Suprapubic skin (tissue), 4 donors: ENCODE measurements at places on chromosomes 11 and 22. TPM values are rescaled to one million over a fixed set of nuclear protein-coding genes. Genes with fewer than 3 reads are reported as not detected.

The UPB1 gene
- 0.51 TPM for total RNA-seq

The OR52I1 gene
- not detected for total RNA-seq

The OR51B4 gene
- not detected for total RNA-seq

DNA sequence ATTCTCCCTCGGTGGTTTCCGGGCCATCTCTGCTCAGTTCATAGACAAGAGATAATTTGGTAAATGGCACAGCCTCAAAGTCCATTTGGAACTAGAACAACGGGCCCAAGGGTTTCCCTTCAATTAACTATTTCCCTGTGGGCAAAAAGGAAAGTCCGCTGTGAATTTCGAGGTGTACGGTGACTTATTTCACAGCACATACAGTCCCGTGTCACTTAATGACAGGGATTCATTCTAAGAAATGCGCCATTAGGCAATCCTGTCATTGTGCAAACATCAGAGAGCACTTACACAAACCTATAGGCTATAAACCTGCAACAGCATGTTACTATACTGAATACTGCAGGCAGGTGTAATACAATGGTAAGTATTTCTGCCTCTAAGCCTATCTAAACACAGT, 551.6 kb downstream of the OPCML start:
- H3K36me3 ChIP-seq: no peaks in the 10 kb centered on the region
- H3K4me3 ChIP-seq: no peak overlapping the region
- no peak for DNase-seq
- peaks cover 10% of the 10 kb centered on the region for H3K27me3 ChIP-seq
- no peak overlapping the region for H3K27ac ChIP-seq

- DNase-seq: no peak
- H3K4me1 ChIP-seq: peaks cover 24% of the 10 kb centered on the region
- no peaks in the 10 kb centered on the region for H3K27me3 ChIP-seq
- H3K27ac ChIP-seq: no peak overlapping the region
These were observed 279.4 kb upstream of the PDGFD start for GRCh38 chr11:104443387-104443786.

DNA sequence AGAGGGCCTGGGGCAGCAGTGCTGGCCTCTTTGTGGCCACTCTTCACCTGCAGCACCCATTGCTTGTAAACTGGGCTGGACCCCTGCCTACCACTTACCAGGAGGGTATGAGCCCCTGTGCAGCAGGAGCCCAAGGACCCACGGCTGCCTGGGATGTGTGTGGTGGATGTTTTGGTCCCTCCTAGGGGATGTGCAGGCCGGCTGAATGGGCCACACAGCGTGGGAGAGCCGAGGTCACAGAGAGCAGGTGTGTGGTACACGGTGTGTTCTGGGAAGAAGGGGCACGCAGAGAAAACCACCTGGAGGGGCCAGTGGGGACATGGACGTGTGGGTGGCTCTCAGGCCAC, 19.3 kb upstream of the GNB1L start:
- no peak overlapping the region for H3K27ac ChIP-seq
- no peaks in the 10 kb centered on the region for H3K36me3 ChIP-seq
- H3K4me1 ChIP-seq: peaks cover 47% of the 10 kb centered on the region
- no peaks in the 10 kb centered on the region for H3K27me3 ChIP-seq
- no peak overlapping the region for H3K4me3 ChIP-seq

GRCh38 chr11:131840545-131840944, 470.1 kb downstream of the NTM start:
- no peaks in the 10 kb centered on the region for H3K4me1 ChIP-seq
- DNase-seq: no peak
- H3K27ac ChIP-seq: no peak overlapping the region
- no peaks in the 10 kb centered on the region for H3K27me3 ChIP-seq

DNA sequence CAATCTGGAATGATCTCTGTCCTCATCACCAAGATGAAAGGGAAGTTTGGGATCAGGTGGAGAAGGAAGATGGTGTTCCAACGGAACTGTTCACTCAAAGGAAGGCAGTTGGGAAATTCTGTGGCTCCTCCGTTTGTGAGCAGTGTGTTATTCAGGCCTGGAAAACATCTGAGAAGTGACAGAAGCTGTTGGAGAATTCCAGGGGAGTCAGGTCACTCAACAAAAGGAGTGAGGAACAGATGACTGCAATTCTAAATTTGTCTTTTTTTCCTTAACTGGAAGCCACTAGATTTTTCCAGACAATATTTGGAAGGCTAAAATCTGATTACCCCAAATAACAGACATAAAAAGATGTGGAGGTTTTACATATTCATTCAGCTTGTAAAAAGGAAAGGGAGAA, 107.8 kb downstream of the CD44 start:
- no peaks in the 10 kb centered on the region for H3K27me3 ChIP-seq
- no peak for DNase-seq
- no peaks in the 10 kb centered on the region for H3K36me3 ChIP-seq
- no peak overlapping the region for H3K4me3 ChIP-seq
- peaks cover 10% of the 10 kb centered on the region for H3K4me1 ChIP-seq

DNA sequence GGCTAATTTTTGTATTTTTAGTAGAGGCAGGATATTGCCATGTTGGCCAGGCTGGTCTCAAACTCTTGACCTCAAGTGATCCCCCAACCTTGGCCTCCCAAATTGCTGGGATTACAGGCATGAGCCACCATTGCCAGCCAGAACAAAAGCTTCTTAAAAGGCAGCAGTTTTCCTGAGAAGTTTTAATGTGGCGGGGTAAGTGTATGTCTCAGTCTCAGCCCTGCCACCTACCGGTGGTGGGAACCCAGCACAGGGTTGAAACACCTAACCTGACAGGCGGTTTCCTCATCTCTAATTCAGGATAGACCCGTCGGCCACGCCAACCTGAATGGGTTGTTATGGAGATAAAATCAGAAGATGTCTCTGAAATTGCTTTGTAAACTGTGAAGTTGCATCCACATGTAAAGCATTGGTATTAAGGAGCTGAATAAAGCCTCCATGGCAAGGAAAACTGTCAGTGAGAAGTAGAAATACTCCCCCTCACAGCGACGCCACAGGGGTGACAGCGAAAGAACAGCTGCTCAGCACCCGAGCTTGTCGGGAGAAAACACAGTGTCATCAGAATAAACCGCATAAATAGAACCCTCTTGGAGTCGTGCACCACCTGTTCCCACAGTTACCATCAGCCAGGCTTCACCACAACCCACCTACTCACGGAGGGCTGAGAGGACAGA, 165.9 kb upstream of the NCAM1 start:
- H3K4me3 ChIP-seq: no peak overlapping the region
- no peaks in the 10 kb centered on the region for H3K4me1 ChIP-seq
- no peaks in the 10 kb centered on the region for H3K27me3 ChIP-seq

DNA sequence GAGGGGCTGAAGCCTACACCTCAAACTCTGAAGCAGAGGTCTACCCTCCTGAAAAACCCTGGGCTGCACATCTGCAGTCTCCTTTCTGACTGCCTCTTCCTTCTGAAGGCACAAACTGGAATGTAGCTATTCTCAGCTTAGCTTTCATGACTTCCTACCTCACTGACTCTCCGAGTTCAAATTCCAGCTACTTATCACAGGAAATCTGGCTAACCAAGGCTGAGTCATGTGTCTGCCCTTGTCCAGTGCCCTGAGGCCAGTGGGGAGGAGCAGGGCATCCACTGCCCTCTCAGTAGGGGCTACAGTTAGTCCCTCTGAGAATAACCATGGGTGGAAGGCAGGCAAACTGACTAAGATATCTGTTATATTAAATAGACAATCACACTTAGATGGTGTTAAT, 29.2 kb downstream of the PDGFD start:
- H3K27me3 ChIP-seq: no peaks in the 10 kb centered on the region
- no peaks in the 10 kb centered on the region for H3K36me3 ChIP-seq
- DNase-seq: no peak

GRCh38 chr22:49132009-49132408, 695.7 kb downstream of the BRD1 start:
- no peak overlapping the region for H3K4me3 ChIP-seq
- H3K27ac ChIP-seq: no peak overlapping the region
- DNase-seq: peak; percentile 24
- H3K27me3 ChIP-seq: peaks cover 12% of the 10 kb centered on the region
- no peaks in the 10 kb centered on the region for H3K36me3 ChIP-seq

DNA sequence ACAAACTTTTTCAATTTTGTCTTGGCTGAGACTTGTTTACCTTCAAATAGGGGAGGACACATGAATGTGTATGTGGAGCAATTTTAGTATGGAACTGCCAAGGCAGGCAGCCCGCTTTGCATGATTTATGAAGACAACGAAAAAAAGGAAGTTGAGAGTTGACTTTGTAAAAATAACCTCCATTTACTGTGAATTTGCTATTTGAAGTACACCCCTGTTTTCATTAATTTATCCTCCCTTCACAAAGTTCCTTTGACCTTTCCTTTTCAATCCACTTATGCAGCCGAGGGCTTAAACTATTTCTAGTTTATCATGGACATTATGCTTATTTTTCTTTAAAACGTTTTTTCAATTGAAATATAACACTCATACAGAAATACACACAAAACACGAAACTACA, 369.6 kb upstream of the CADM1 start:
- no peak for DNase-seq
- no peaks in the 10 kb centered on the region for H3K4me1 ChIP-seq
- H3K27me3 ChIP-seq: no peaks in the 10 kb centered on the region
- no peak overlapping the region for H3K27ac ChIP-seq

GRCh38 chr22:31719850-31720471, 30.0 kb downstream of the PRR14L start:
- H3K36me3 ChIP-seq: peaks cover 68% of the 10 kb centered on the region
- no peak overlapping the region for H3K4me3 ChIP-seq
- no peaks in the 10 kb centered on the region for H3K27me3 ChIP-seq
- no peak for DNase-seq

- no peak overlapping the region for H3K4me3 ChIP-seq
- no peaks in the 10 kb centered on the region for H3K4me1 ChIP-seq
- no peak for DNase-seq
These were observed 1047.1 kb upstream of the CCDC90B start for GRCh38 chr11:84333221-84333620.

- no peaks in the 10 kb centered on the region for H3K36me3 ChIP-seq
- no peaks in the 10 kb centered on the region for H3K27me3 ChIP-seq
- H3K27ac ChIP-seq: peak within 1 kb of the TSS; percentile 97
- peak within 1 kb of the TSS; percentile 81 for H3K4me3 ChIP-seq
- peaks cover 47% of the 10 kb centered on the region for H3K4me1 ChIP-seq
These were observed at the start of gene DGCR8 for GRCh38 chr22:20079745-20080444. Gene DGCR8 (plus strand): TSS chr22:20080241. CDS start chr22:20085964, 5,723 bp downstream.

DNA sequence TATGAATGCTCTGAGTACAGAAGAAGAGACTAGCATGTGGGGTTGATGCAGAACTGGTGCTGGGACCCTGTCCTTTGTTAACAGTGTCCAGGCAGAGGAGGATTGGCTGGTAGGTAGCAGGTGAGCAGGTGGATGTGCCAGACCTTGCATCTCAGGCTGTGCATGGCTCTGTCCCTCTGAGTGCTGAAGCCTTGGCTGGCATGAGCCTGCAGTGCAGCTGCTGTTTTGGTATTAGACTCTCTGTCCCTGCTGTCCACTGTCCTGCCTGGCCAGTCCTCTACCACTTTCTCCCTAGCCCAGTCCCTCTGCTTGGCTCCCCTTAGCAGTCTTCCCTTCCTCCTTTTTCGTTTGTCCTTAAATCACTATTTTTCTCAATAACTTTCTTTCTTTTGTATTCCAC, 213.6 kb upstream of the ZBED5 start:
- H3K36me3 ChIP-seq: no peaks in the 10 kb centered on the region
- no peak for DNase-seq
- no peak overlapping the region for H3K4me3 ChIP-seq
- no peak overlapping the region for H3K27ac ChIP-seq
- no peaks in the 10 kb centered on the region for H3K27me3 ChIP-seq
- H3K4me1 ChIP-seq: peaks cover 5% of the 10 kb centered on the region

DNA sequence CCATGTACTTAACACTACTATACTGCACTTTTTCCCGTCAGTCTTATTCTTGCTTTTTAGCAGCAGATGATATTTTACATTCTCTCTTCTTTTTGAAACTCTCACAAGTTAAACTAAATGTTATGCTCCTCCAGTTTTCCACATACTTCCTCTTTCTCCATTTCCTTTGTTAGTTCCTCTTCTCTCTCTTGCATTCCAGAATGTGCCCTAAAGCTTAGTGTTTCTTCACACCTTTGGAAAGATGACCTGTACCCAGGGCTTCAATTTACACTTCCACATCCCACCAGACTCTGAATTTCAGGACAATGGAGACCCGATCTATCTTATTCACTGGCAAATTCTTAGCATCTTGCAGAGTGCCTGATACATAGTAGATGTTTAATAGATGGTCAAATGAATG, 51.8 kb downstream of the APIP start:
- no peak overlapping the region for H3K27ac ChIP-seq
- H3K4me1 ChIP-seq: peaks cover 28% of the 10 kb centered on the region
- no peaks in the 10 kb centered on the region for H3K36me3 ChIP-seq
- H3K4me3 ChIP-seq: no peak overlapping the region

DNA sequence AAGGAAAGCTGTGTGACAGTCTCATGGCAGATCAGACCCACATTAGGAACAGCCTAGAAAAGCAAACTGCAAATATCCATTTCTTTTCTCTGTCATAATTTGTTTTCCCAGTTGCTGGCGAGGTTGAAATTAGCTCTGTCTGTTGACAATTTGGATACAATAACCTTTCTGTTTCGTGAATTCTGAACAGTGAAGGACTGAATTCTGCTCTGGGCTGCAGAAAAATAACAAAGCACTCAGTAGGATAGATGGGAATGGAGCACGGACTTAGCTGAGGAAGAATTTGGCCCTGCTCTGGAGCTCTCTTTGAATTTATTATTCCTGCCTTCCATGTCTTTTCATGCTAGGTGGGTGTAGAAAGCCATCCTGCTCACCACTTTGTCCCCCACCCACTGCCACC, 140.3 kb downstream of the RRAS2 start:
- no peaks in the 10 kb centered on the region for H3K4me1 ChIP-seq
- H3K27me3 ChIP-seq: no peaks in the 10 kb centered on the region
- H3K36me3 ChIP-seq: no peaks in the 10 kb centered on the region

- no peak overlapping the region for H3K4me3 ChIP-seq
- peaks cover 22% of the 10 kb centered on the region for H3K4me1 ChIP-seq
- H3K27me3 ChIP-seq: no peaks in the 10 kb centered on the region
- no peak overlapping the region for H3K27ac ChIP-seq
- H3K36me3 ChIP-seq: peaks cover 11% of the 10 kb centered on the region
- DNase-seq: no peak
These were observed 9.9 kb downstream of the ADAMTS15 start for GRCh38 chr11:130458410-130458729.

- no peaks in the 10 kb centered on the region for H3K27me3 ChIP-seq
- no peak overlapping the region for H3K4me3 ChIP-seq
- no peak for DNase-seq
- H3K4me1 ChIP-seq: peaks cover 3% of the 10 kb centered on the region
- no peaks in the 10 kb centered on the region for H3K36me3 ChIP-seq
These were observed 29.7 kb upstream of the SORL1-AS1 start for GRCh38 chr11:121482231-121483129.

GRCh38 chr11:10580623-10581022, 12.2 kb upstream of the LYVE1 start:
- peaks cover 4% of the 10 kb centered on the region for H3K36me3 ChIP-seq
- H3K27me3 ChIP-seq: no peaks in the 10 kb centered on the region
- H3K4me1 ChIP-seq: peaks cover 5% of the 10 kb centered on the region
- no peak overlapping the region for H3K4me3 ChIP-seq
- DNase-seq: no peak

GRCh38 chr11:129608711-129609110, 206.9 kb upstream of the TMEM45B start:
- no peaks in the 10 kb centered on the region for H3K36me3 ChIP-seq
- no peak overlapping the region for H3K27ac ChIP-seq
- DNase-seq: no peak
- no peak overlapping the region for H3K4me3 ChIP-seq
